ENCODE measurements at places on chromosomes 6 and 20.

DNA sequence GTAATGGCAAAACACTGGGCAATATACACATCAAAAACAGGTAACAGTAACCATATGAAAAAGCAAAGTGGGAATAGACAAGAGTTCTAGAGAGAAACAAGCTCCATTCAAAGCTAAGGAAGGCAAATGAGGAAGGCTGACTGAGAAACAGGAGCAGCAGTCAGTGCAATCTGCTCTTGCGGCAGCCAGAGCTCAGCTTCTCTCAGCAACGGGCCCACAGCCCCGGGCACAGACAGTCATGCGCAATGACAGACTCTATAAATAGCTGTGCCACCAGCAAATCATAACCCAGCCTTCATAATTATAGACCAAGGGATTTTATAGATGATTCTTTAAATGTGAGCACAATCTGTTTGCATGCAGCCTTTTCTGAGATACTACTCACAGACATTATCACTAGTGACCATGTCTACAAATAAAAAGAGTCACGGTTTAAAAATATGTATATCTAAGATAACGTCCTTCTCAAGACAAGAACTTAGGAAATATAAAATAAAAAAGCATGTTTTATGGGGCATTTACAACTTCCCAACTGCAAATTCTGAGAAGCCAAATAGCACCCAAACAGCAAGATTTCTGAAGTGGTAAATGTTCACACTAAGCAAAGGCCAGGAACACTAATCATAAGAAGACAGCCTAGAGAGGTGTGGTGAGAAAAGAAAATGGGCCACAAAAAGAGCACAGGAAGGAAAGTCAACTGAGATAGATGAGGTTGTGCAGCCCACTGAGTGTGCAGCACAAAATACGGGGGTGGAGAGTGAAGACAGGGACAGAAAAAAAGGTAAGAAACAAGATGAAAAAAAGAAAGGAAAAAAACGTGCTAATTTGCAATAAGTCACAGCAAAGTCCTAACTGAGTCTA, 39.9 kb upstream of the BEND6 start:
- DNase-seq: no peak

- DNase-seq: no peak
Measured at GRCh38 chr6:150006961-150007464, 18.3 kb downstream of the RAET1L start.

DNA sequence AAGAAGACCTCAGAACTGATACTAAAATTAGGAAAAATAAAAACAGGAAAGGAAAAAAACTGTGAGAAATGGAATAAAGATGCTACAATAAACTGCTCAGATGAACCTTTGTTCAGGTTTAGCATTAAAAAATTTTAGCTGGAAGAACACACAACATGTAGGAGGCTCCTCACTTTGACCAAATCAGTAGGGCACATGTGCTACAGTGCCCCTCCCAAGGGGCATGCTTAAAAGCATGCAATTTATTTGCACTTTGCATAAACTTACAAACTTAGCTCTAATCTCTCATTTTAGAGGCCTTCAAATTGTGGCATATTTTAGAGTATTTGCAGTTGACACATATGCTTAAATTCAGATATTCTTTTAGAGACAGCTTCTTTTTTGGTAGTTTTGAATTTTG, 570.2 kb downstream of the UTRN start:
- no peak for DNase-seq

DNA sequence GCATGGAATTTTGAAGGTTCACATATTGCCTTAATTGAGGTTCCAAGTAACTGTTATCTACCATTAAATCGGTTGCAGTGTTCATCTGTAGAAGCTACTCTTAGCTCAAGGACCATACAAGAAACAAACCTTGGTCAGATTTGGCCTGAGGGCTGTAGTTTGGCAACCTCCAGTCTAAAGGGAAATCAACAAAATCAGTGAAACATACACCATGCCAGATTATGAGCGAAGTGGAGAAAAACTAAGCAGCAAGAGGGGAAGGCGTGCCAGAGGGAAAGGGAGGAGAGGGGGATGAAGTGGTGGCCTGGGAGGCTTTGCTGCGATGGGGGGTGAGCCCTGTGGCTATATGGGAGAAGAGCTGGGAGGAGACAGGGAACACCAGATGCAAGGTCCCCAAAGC, 8.8 kb upstream of the SNAI1 start:
- DNase-seq: no peak

DNA sequence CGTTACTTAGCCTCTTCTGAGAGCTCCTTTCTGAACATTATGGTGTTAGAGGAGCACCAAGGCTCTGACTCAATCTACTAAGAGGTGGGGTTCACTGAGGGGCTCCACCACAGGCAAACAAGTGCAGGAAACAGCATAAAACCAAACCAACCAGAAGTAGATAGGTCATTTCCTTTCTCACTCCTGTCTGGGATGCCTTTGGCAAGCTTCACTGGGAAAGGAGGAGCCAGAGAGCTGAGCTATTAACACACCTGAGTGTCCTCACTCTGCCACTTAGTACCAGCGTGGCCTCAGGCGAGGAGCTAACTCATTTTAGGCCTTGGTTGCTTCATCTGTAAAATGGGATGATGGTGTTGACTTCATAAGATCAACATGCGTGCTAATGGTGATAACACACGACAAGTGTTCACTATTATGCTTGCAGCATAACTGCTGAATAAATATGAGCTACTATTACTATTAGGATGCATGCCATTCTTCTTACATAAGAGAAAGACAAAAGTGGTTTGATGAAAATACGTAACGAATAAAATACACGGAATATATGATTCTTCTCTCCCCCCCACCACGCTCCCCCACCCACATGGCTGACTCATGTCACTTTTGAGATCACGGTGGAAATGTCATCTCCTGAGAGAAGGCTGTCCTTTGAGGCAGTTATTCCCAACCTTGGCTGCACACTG, 185.4 kb downstream of the BCAS1 start:
- DNase-seq: no peak

GRCh38 chr20:32521780-32522525, 63.2 kb downstream of the NOL4L start:
- DNase-seq: peak; percentile 69

- DNase-seq: peak; percentile 18
Measured at GRCh38 chr20:60695226-60696000, 556.6 kb upstream of the CDH4 start.

DNA sequence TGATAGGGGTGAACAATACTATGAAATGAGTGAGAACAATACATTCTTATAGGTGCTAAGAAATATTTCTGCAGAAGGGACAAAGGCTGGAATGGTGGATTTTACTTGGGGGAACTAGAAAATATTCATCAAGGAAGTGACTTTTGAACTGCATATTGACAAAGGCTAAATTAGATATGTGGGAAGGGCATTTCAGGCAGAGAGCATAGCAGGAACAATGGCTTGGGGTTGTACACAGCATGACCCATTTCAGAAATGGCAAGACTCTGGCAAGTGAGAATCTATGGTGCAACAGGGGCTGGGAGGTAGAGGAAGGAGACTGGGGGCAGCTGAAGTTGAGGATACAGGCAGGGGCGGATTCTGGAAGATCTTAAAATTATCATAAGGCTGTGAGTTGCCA, 46.7 kb upstream of the KIF16B start:
- DNase-seq: no peak
